GF-D8 (cell line): ENCODE measurements at places on chromosomes 7 and 10.

DNA sequence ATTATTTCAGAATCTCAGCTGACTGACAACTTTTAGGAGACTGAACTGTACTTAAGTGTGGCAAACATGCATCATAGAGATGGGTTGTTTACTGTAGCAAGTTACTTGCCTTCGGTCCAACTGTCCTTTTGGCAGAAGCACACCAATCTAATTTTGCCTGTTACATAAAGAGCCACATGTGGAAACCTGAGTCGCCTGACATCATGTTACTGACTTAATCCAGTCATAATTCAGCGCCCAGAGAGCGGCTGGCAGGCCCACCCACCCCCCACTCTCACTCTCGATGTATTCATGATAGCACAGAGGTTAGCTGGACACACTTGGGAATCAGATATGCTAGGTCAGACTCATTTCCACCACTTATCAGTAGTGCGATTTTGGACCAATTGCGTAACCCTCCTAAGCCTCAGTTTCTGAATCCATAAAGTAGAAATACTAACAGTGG is 57.3 kb upstream of the CAPZA2 start:
- no peak for DNase-seq

GRCh38 chr10:7533657-7534479 is 123.0 kb upstream of the SFMBT2 start:
- DNase-seq, result no peak

DNA sequence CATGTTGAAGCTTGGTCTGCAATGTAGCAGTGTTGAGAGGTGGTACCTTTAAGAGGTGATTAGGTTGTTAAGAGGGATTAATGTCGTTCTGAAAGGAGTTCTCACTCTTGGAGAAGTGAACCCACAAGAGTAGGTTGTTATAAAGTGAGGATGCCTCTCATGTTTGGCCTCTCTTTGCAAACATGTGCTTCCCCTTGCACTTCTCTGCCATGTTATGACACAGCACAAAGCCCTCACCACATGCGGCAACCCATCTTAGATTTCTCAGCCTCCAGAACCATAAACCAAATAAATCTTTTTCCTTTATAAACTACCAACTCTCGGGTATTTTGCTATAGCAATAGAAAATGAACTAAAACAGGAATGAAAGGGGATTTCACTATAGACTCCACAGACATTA is 66.3 kb downstream of the KMT2C start:
- DNase-seq, result no peak

- no peak for DNase-seq
Measured at GRCh38 chr7:100965723-100966541, 3.4 kb upstream of the MUC12 start.

- no peak for DNase-seq
Measured at GRCh38 chr10:60942788-60943315, 1.1 kb downstream of the RHOBTB1 start.

- DNase-seq, result no peak
Measured at GRCh38 chr10:53606981-53607380, 834.4 kb upstream of the MBL2 start.

GRCh38 chr7:101216860-101217387 is 457 bp downstream of the PLOD3 start:
- no peak for DNase-seq

DNA sequence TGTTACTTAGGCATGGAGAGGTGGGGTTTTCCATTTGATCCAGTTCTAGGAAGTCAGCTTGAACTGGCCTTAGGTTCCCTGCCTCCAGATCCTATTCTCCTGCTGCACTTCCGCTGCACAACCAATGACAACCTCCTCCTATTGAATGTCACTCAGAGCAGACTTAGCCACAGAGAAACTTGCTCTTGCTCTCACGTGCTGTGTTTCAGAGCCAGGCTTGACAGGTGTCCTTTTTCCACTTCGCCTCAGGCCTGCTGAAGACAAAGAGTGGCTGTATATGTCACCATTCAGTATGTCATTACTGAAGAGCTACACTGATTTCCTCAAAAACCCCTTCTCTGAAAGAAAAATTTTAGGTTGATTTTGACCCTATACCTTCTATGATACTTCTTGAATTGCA is 115.4 kb upstream of the ETV1 start:
- no peak for DNase-seq

DNA sequence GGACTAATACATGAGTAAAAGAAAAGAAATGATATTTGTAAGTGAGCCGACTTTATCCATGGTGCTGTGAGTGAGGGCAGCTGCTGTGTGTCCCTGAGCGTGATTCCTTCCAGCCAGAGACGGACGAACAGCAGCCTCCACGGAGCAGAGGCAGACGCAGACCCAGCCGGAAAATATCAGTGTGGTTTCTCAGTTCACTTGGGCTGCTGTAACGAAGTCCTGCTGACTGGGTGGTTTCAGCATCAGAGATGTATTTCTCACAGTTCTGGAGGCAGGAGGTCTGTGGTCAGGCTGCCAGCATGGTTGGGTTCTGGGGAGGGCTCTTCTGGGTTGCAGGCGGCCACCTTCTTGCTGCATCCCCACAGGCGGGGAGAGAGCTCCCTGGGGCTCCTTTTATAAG is 375.6 kb downstream of the GLRX3 start:
- DNase-seq, result no peak

- DNase-seq, result peak; percentile 27
Measured at GRCh38 chr7:139775829-139776266, 1.9 kb downstream of the HIPK2 start.

- no peak for DNase-seq
Measured at GRCh38 chr10:43407148-43407575, 1.8 kb downstream of the HNRNPF start.

DNA sequence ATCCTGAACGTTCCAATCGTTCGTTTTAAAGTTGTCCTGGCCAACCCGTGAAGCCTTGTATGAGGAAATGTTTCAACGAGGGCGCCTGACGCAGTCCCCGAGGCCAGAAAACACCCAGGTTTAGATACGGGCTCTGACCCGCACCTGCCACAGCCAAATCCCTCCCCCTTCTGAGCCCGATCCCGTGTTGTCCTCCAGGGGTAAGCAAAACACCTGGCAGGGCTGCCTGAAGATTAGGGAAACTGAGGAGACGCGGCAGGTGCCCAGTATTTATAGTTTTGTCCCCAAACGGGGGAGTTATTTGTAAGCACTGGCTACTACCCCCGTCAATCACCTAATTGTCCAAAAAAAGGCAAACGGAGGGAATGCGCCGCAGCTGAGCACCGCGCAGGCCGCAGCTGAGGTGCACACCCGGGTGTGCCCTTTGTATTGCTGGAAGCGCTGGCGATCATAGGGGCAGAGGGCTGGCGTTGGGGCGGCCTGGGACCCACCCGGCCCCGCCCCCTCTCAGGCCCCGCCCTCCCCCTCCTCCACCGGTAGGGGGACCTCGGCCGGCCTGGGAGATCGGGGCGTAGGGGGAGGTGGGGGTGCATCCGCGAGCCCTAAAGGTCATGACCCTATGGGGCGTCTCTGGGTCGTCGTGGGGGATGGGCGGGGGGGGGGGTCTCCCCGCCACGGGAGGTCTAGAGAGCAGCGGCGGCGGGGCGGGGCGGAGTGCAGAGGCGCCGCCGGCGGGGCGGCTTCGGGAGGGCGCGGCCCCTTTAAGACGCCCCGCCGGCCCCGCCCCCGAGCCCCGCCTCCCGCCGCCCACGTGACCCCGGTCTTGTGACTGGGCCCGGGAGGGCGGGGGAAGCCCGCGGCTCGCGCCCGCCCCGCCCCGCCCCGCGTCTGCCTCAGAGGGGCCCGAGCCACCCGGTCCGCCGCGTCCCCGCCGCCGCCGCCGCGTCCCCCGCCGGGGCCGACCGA is at the start of gene BRI3:
BRI3 (plus strand) TSS at position 896 of the 966 bp plus-strand sequence. CDS start 110 bp downstream, outside the sequence.
- peak; percentile 85 for DNase-seq

DNA sequence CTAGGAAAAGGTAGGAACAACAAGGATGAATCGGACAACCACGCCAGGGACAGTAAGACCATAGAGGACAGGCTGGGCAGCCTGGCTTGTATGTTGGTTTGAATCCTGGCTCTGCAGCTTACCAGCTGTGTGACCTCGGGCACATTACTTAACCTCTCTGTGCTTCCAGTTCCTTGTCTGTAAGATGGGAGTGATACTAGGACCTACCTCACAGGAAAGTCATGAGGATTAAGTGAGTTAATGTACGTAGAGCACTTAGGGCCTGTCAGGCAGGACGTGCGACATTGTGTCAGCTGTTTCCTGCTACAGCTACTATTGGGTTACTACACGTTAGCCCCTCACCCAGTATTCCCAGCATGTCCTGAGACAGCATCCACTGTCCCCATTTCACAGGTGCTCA is 32.1 kb downstream of the PLAC9 start:
- DNase-seq, result no peak

- DNase-seq, result no peak
Measured at GRCh38 chr7:78169992-78170391, 371.4 kb downstream of the PHTF2 start.

- no peak for DNase-seq
Measured at GRCh38 chr7:142563470-142563869, 185.8 kb upstream of the PRSS1 start.

GRCh38 chr10:52967806-52968795 is 195.5 kb upstream of the MBL2 start:
- DNase-seq, result no peak

GRCh38 chr7:153370092-153370491 is 610.5 kb downstream of the ACTR3B start:
- no peak for DNase-seq

- no peak for DNase-seq
Measured at GRCh38 chr7:83921941-83922607, 272.5 kb downstream of the SEMA3A start.

DNA sequence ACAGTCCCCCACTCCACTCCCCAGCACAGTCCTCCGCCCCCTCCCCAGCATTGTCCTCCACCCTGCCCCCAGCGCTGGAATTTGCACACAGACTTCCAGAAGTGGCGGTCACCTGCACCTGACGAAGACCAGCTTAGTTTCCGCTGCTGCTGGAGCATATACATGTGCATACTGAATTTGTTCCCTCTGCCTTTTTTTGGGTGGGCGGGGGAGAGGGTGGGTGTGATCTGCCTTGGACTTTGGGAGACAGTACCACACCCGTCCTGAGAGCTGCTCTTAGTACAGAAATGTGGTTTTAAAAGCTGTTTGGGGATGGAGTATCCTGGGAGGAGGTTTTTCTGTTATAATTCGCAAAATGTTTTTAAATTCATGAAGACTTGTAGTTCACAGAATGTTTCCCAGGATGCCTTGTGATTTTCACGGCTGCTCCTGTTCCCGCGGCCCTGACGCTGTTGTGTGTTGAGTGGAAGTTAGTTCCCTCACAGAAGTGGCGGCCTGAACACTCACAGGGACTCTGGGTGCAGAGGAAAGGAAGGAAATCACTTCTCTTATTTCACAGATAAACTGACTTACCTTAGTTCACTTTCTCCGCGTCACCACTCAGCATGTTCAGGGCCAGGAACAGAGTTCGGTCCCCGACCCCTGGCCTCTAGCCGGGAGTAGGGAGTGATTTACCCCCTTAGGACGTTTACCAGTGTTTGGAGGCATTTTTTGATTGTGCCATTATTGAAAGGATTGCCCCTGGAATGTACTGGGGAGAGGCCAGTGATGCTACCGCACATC is 18.6 kb downstream of the PFKP start:
- no peak for DNase-seq
